ENCODE measurements at places on chromosomes 4 and X.
A peak's percentile ranks its signal among the peaks of the same experiment; 100 is the strongest.

DNA sequence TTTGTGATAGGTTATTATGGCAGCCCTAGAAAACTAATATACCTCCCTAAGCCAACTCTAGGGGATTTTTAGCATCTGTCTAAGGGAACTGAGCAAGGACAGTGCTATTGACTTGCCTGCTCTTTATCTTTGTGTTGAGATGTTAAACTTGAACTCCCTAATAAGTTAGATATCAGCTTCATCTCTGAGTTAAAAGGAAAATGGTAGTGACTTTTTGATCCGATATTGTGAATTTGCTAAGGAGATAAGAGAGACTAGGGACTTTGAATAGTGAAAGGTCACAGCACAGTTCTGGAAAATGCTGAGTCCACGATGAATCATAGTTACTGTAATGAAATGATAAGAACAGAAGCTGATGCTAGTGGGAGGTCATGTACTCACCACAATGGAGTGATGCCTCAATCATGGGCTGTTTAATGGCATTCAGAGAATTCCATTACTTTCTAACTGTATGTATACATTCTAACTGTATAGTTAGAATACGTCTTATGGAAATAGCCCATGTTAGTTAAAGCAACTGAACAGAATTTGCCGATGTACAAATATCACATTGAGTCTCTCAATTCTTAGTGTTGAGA is 147.2 kb downstream of the GLRA3 start:
- no peak for DNase-seq

GRCh38 chrX:100484971-100485370 is 74.9 kb upstream of the PCDH19 start:
- no peak for DNase-seq

DNA sequence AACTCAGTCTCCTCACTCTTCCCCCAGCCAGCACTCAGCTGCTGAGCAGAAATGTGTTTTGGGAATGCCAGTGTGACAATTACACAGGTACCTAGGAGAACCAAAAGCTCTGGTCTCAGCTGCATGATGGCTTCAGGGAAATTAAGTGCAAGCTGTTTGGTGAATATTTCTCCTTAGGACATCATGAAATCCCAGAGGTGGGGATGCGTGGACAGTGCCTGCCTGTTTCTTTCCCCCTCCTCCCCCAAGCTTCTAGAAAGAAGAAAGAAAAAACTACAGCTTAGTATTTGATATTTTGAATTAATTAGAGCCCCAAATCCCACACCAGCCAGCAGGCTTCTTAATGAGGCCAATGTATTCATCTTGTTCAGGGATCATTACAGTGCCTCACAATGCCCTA is 243.0 kb downstream of the IDS start:
- DNase-seq, result no peak

GRCh38 chr4:128161138-128161537 is 100.0 kb downstream of the LARP1B start:
- no peak for DNase-seq

- DNase-seq, result no peak
Observed at GRCh38 chr4:16532240-16532970, 306.1 kb upstream of the TAPT1 start.

DNA sequence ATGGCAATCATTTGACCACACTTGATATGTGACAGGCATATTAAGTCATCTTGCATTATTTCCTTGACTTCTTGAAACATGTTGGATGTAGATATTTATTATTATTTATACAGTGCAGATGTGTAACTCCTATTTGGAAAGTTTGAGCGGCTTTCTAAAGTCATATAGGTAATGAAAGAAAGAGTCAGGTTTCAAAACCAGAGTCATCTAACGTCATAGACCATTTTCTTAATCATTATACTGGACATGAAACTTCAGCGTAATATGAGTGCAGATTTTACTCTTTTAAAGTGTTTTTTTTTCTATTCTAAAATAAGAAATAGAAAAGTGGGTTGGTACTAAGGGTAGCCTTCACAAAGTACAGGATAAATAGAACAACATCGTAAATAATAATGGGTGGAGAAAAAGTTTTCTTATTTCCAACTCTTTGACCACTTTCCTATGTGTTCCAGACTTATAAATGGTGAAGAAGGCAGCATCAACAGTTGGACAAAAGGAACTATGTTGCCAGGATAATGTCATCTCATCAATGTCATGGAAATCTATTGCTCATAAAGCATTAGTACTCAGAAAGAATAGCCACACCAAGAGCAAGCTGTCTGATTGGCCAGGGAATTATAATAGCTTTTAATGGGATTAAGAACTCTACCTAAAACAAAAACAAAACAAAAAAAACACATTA is 108.0 kb upstream of the PCDH18 start:
- DNase-seq, result no peak

DNA sequence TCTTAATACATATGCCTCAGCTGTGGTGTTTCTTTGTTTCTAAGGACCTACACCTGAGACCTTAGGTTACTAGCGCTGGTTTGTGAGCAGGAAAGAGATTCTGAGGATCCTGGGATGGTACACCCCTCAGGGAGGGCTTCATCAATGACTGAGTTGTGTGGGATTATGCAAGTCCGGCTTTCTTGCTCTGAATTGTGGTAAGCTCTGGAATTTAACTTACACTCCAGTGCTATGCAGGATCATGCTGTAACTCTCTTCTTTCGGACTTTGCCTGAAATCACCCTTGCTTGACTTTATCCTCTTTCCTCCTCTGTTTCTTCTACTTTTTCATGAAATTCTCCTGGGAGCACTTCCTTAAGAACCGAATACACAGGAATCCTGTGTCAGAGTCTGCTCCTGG is 431.5 kb upstream of the BOD1L1 start:
- no peak for DNase-seq

GRCh38 chr4:73718375-73719373 is 21.7 kb upstream of the CXCL8 start:
- no peak for DNase-seq

DNA sequence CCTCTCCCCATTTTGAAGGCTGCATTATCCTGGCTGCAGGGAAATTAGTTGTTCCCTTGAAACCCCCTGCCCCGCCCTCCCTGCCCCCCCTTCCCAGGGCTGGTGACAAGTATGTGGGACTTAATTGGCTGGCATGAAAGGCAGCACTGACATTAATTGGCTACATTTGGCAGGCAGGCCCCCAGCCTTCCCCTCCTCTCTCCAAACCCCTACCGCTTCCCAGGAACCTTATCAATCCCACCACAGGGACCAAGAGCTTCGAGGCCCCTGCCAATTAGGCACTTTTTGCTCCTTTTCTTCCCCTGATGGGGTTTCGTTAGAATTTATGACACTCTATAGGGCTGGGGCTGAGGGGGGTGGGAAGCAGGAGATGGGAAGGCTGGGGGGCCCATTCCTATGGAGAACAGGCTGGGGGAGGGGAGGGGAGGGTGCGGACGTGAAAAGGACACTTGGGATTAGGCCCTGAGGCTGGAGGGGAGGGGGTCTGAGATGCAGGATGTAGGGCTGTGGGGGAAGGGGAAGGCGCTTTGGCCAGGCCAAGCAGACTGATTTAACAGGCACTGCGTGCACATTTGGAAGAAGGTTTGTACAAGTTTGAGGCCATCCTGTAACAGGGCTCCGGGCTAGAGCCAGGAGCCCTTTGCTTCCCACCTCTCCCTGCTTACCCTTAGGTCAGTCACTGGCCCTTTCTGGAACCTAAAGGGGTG is 52.2 kb downstream of the EFNB1 start:
- no peak for DNase-seq

DNA sequence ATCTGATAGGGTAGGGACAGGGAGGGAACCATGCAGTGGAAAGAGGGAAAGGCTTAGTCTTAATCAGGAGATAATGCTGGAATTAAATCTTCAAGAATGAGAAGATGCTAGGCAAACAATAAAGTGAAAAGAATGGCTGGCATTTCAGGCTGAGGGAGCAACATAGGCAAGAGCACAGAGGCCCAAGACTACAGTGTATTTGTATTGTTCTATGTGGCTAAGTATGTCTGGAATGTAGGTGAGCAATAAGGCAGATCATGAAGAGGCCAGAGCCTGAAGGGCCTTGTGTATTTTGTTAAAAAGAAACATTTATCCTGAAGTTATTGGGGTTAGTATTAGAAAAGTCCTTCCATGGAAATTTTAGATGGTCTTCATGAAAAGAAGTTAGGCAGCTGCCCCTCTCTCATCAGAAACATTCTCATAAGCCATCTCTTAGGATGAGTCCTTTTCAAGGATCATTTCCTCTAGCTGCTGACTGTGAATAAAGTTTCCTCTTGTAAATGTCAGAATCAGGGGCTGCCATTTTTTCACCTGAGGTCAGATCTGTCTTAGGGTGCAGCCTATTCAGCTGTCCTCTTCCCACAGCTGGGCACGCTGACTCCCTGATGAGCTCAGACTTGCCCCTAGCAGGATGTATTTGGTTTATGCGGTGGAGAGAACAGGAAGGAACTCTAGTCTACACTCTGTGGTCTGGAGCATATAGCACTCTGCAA is 46.3 kb downstream of the ATP10D start:
- DNase-seq, result peak; percentile 24

GRCh38 chr4:183201331-183201730 is 102.3 kb downstream of the WWC2 start:
- DNase-seq, result no peak

DNA sequence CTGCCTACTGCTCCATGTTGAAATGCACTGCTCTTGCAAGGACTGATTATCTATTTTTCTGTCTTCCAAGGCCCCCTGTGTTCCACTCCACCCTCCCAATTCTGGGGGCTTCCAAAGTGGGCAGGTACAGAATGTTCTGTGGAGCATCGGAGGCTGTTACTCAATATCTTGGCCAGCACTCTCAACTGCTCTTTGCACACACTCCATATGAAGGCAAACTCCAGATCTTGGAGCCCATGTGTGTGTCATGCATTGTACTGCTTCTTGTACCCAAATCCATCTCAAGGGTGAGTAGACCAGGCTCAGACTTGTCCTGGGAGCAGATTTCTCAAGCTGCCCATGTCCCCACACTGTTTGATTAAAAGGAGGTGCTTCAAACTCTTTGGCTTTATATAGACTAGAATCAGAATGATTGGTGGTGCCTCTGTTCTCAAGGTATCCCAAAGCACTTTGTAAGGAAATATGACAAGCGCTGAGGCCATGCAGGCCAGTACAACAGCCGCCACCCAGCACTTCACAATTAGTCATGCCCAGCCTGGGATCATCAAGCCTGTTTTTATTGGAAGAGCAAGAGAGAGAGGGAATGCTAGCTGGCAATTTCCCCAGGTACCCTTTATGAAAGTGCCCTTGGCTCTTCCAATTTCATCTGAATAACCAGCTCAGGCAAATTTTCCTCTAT is 44.3 kb downstream of the AR start:
- no peak for DNase-seq

- DNase-seq, result no peak
Observed at GRCh38 chr4:26238778-26239679, 81.8 kb upstream of the RBPJ start.

DNA sequence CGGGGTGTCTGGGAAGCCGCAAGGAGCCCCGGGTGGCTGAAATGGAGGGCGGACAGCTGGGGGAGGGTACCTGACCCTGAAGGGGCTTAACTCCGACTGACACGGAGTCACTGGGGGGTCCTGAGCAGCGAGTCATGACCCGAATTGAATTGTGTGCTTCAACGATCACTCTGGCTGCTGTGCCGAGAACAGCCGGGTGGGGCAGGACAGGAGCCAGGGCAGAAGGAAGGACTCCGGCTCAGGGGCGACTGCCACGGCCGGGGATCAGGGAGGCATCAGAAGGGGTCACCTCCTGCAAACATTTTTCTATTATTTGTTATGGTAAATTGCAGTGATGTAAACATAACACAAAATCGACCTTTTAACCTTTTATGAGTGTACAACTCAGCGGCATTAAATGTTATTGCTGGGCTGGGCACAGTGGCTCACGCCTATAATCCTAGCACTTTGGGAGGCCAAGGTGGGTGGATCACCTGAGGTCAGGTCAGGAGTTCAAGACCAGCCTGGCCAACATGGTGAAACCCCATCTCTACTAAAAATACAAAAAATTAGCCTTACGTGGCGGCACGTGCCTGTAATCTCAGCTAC is 21.6 kb downstream of the ZFYVE28 start:
- DNase-seq, result no peak

- no peak for DNase-seq
Observed at GRCh38 chr4:170137466-170137865, 47.7 kb upstream of the AADAT start.

Measured in stimulated activated CD8-positive, alpha-beta memory T cell treated with anti-CD3 and anti-CD28 coated beads, Interleukin-4, amount 100 ng/mL, for 1 hour (primary cell).